Endodermal cell (in vitro differentiated cells): ENCODE measurements at places on chromosomes 4 and X. TPM values are rescaled to one million over a fixed set of nuclear protein-coding genes. Genes with fewer than 3 reads are reported as not detected.
A peak's percentile ranks its signal among the peaks of the same experiment; 100 is the strongest.

The MTNR1A gene
- 1.5 and 1.6 TPM in 2 replicates for total RNA-seq

The MAGEA2 gene
- total RNA-seq = 0.25 TPM in 1 of 3 replicates, not detected in the others

The TMEM150C gene
- total RNA-seq = 19.5 and 29.3 TPM in 2 replicates

The EVC2 gene
- total RNA-seq = 9.2 and 11.7 TPM in 2 replicates

The ATRX gene
- total RNA-seq = 115 and 137 TPM in 2 replicates

The UGT2B10 gene
- total RNA-seq = not detected in 2 replicates

The PGRMC2 gene
- 68.5 to 119 TPM (median 78.5 TPM) in 3 replicates for total RNA-seq

The NPY1R gene
- 9.1 to 12.0 TPM (median 11.4 TPM) in 3 replicates for total RNA-seq

The NFXL1 gene
- total RNA-seq = 27.1 to 38.4 TPM (median 33.7 TPM) in 3 replicates

The ASMT gene
- total RNA-seq = not detected in 2 replicates

DNA sequence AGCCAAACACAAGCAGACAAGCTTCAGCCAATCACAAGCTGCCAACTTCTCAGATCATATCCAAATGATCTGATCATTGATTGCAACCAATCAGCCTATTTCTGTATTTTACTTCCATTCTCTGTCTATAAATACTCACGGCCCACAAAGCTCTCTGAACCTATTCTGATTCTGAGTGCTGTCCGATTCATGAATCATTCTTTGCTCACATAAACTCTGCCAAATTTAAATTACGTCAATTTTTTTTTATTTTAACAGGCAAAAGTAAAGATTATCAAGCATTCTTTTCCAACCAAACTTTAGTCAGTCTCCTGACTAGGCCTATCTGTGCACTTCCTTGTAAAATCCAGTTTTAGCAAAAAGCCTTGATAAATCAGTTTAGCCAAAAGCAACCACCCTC is 1.8 kb upstream of the TCEANC start:
- DNase-seq = no peak

- no peak for DNase-seq
Observed at GRCh38 chr4:158003212-158003611, 169.6 kb downstream of the GASK1B start.

DNA sequence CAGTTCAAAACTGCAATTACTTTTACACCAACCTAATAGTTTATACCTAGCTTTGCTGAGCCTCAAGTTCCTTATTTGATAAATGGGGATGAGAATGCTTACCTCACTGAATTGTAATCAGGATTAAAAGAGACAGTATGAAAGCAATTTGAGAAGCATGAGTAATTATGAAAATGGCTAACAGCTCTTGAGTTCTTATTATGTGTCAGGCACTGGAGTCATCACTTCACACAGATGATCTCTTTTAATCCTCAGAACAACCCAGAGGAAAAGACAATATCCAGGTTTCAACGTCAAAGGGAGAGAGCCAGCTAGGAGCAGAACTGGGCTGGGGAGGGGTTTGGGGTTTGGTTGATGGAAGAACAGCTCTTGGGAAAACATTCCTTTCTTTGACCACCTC is 221.0 kb upstream of the NWD2 start:
- no peak for DNase-seq

GRCh38 chrX:123425904-123426303 is 241.8 kb downstream of the GRIA3 start:
- DNase-seq = no peak

DNA sequence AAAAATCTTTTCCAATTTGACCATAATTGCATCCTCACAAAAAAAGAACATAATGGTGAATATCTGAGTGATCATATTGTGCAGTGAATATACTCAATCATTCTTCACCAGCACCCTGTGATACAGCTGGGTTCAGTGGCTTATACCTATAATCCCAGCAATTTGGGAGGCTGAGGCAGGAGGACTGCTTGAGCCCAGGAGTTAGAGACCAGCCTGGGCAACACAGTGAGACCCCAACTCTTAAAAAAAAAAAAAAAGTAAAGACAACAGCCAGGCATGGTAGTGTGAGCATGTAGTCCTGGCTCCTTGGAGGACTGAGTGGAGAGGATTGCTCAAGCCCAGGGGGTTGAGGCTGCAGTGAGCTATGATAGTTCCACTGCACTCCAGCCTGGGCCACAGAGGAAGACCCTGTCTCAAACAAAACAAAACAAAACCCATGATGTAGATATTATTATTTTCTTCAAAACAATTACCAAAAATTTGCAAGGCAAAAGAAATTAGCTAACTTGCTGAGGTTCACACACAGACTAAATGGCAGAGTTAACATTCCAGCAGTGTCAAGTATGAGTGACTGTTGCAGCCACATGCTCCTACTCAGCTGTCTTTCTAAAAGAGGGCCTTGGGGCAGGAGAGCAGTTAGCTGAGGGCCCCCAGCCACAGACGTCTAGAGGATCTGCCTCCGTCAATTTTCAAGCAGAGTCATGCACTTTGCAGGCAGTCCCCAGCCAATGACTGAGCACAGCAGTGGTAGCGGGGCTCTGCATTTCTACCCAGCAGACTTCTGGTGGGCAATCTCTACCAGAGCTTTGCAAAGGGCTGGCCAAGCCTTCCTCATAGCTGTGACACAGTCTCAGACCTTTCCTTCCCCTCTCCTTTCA is 33.4 kb downstream of the ADGRA3 start:
- peak; percentile 64 for DNase-seq

DNA sequence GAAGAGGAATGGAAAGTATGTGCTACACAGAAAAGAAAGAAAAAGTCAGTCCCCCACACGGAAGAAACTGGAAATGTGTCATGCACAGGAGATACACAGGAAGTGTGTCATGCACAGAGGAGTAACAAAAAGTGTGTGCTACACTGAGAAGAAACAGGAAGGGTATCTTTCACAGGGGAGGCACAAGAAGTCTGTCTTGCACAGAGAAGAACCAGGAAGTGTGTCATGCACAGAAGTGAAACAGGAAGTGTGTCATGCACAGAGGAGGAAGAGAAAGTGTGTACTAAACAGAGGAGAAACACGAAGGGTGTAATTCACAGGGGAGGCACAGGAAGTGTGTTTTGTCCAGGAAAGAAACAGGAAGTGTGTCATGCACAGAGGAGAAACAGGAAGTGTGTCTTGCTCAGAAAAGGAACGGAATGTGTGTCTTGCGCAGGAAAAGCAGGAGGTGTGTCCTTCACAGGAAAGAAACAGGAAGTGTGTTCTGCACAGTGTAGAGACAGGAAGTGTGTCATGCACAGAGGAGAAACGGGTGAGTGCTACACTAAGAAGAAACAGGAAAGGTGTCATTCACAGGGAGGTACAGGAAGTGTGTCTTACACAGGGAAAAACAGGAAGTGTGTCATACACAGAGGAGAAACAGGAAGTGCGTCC is 527.2 kb upstream of the PRKX start:
- no peak for DNase-seq

DNA sequence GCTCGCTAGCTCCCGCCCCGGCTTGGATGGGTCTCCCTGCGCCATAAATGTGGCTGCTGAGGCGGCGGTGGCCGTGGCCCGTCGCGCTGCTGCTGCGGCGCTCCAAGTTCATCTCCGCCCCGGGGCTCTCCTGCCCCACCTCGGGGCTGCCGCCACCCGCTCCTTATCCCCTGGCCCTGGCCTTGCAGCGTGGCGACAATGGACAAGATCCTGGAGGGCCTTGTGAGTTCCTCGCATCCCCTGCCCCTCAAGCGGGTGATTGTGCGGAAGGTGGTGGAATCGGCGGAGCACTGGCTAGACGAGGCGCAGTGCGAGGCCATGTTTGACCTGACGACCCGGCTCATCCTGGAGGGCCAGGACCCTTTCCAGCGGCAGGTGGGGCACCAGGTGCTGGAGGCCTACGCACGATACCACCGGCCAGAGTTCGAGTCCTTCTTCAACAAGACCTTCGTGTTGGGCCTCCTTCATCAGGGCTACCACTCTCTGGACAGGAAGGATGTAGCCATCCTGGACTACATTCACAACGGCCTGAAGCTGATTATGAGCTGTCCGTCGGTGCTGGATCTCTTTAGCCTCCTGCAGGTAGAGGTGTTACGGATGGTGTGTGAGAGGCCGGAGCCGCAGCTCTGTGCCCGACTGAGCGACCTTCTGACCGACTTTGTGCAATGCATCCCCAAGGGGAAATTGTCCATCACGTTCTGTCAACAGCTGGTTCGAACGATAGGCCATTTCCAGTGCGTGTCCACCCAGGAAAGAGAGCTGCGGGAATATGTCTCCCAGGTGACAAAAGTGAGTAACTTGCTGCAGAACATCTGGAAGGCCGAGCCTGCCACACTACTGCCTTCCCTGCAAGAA is 763 bp downstream of the USP38 start:
- peak; percentile 81 for DNase-seq
